ENCODE measurements at places on chromosomes 3 and 15.

DNA sequence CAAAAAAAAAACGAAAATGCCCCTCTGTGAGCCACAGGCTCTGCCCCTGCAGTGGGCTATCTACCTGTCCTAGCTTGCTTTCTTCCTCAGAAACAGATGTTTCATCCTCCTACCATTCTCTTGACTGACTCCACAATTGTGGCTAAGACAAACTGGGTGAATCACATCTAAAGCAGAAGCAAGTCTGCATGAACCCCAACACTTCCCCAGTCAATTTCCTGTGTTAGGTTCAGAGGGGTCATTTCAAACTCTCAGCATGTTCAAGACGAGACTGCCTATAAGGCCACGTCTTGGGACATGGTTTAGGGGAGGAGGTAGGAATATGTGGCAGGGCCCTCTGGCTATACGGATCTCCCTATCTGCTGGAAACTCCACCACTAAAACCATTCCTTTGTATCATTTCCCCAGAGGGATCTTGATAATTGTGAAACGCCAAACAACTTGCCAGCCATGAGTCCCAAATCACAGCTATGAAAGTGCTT lies 28.6 kb upstream of the ANKDD1A start:
- DNase-seq, result no peak

DNA sequence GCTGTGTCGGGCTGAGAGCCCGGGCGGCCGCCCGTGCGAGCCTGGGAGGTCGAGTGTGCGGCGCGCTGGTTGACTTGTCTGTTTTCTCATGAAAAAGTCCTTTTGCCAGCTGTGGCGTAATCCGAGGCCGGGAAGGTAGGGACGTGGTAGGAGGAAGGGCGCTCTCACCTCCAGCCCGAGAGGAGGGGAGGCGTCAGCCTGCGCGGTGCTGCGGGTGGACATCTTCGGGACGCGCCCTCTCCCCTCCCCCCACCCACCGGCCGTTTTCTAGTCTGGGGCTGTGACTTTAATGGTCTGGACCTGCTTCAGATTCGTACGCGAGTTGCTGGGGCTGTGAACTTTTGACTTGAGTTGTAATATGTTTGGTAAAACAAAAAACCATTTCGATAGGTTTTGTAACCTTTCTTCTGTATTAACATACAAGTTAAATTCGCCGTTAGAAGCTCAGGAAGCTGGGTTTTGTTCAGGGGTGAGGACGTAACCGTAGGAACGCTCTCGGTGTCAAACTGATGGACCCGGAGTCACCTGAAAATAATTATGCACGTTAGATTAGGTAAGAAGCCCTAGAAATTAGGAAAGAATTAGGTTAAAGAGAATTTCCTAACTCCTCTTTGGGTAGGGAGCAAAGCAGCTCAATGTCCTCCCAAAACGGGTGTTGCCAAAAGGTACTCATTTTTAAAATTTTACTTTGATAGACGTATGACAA lies 762 bp downstream of the NCK1 start:
- DNase-seq, result peak; percentile 26

- no peak for DNase-seq
Measured at GRCh38 chr3:28544236-28544635, 195.6 kb upstream of the AZI2 start.

DNA sequence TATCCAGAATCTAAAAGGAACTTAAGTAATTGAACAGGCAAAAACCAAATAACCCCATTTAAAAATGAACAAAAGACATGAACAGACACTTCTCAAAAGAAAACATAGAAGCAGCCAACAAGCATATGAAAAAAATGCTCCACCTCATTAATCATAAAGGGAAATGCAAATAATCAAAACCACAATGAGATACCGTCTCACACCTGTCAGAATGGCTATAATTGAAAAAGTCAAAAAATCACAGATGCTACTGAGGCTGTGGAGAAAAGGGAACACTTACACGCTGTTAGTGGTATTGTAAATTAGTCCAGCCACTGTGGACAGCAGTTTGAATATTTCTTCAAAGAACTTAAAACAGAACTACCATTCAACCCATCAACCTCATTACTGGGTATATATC lies 220.7 kb downstream of the MEX3B start:
- DNase-seq, result no peak

DNA sequence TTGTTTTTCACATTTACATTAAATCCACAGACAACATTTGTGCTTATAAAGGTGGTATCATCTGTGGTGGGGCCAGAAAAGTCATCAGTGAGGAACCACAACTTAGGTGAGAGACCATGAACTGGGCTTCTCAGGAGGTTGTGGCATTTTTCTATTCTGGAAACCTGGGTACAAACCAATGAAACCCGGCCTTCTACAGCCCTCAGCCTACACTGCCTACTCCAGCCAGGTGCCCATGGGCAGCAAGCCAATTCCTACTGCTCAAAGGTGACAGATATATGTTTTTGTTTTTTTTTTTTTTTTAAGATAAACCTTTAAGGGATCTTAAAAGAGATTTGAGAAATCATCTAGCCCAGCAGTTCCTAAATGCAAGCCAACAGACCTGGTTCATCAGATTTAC lies 20.3 kb downstream of the SPG21 start:
- DNase-seq, result no peak

- no peak for DNase-seq
Measured at GRCh38 chr3:197487911-197488391, 67.8 kb downstream of the BDH1 start.

DNA sequence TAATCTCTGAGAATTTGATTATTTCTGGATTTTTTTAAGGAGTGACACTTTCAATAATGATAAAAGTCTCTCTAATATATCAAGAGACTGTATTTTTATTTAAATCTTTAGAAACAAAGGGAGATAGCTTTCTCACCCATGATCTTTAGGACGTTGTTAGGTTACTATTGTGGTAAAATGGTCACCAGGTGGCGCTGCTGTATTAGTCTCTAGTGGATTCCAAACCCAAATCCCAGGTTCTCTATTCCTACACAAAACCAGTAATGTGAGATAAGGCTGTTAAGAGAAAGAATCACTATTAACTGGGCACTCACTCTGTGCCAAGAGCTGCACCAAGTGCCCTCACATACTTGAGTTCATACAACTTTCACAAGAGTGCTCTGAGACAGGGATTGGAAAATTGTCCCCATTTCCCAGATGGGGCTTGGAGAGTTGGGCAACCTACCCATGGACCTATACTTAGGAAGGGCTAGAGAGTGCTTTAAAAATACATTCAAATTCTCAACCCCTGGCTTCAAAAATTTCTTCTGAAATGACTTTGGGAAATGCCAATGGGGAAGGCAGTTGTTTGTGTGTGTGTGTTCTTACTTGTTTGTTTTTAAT lies 593.4 kb upstream of the TGFBR2 start:
- no peak for DNase-seq

DNA sequence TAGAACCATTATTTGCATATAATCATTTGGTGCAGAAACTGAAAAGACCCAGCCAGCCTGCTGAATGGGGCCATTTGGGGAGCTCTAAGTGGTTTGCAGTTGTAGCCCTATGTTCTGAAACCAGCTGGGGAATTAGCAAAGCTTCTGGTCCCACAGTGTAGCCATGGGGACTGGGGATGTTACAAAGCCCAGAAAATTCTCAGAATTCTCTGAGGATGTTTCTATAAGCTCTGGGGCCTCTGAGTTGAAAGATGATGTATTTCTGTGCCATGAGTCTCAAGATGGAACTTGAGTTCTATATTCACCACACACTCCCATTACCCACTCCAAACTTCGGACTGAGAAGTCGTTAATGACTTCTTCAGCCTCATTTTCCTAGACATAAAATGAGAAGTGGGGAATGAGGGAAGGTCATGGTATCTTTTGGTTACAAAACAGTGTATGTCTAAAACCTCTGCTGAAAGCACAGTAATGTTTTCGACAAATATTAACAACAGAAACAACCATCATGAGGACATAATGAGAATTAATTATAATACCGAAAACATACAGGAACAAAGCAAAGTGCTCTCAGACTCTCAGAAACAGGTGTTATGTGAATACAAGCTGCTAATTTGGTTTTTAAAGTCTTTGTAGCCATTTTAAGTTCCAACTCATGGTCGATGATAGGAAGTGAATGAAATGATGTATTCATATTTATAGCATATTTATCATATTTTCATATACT lies 89.4 kb downstream of the RFTN1 start:
- no peak for DNase-seq

DNA sequence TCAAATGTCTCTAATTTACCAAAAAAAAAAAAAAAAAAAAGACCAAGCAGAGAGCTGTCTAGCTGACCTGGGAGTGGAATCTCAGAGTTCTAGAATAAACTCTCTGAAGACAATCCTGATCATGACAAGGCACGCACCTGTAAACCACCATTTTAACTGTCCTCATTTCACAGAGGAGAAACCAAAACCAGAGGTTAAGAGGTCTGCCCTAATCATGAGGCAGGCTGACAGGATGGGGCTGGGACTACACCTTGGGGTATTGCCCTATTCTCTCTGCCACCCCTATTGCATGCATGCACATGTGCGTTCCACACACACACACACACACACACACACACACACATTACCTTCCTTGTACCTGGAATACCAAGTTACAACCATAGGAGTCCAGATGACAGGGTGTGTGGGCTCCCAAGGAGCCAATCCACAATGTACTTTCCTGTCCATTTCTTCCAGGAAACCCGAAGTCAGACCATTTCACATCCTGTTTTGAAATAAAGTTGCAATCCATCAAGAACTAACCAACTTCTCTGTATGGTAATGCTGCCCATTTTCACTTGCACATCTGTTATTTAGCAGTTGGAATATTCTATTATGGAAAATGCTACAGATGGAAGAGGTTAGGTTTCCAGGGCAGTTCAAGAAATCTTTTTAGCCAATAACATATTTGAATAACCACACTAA lies 34.6 kb downstream of the HSPBAP1 start:
- DNase-seq, result no peak

DNA sequence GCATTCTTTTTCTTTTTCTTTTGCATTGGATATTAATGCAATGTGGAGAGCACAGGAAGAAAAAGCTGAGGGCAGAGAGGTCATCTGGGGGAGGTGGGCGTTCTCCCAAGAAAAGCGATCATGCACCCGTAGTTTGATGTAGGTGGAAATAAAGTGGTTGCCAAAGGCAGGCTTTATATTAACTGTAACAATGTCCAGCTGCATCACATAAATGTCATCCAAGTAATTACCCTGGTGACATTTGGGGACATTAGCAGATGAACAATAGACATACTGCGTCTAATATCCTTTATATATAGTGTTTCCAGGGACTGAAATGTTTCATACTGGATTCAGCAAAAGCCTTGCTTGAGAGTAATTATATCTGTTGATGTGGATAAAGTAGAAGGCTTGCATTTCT lies 135.5 kb downstream of the CNTN6 start:
- DNase-seq, result no peak

Data from activated CD4-positive, CD25-positive, alpha-beta regulatory T cell (primary cell).